Posterior vena cava (tissue), 2 donors: ENCODE measurements at places on chromosomes 4 and X.

DNA sequence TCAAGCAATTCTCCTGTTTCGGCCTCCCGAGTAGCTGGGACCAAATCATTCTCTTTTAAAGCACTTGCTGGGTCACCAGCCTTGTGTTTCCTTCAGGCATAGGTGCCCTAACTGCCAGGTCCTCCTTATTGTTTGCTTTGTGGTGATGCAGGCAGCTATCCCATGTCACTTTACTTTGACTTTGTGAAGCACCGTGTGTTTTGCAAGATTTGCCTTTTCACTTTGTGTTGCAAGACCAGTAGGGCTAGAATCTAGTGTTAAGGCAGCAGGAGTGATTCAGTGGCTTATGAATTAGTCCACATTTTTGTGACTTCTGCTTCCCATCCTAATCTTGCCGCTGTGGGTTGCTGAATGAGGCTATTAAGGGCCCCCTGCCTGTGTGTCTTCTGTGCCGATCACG lies 20.2 kb downstream of the SYAP1 start:
- DNase-seq = no peak

- DNase-seq = no peak
These were observed 109.6 kb upstream of the FTHL17 start for GRCh38 chrX:31181377-31182000.

GRCh38 chrX:52995987-52996331 lies 37.6 kb upstream of the FAM156A start:
- no peak for DNase-seq

DNA sequence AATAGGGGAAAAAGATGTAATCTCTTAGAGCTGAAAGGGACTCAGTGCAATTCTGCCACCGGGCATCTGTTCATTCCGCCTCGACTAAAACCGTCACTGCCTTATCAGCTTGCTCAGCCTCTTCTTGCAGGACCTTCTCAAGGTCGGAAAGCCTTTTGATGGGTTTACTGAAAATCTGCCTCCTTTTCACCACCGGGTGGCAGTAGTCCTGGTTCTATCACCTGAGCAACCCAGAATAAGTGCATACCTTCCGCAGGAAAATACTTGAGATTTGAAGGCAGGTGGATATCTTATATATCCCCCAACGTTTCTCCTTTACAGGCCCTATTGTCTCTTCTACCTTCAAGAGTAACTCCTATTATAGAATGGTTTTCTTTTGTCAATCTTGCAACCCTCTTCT lies 103.4 kb upstream of the PAK3 start:
- DNase-seq = no peak

- no peak for DNase-seq
These were observed 46.0 kb upstream of the MGST2 start for GRCh38 chr4:139619644-139620043.

DNA sequence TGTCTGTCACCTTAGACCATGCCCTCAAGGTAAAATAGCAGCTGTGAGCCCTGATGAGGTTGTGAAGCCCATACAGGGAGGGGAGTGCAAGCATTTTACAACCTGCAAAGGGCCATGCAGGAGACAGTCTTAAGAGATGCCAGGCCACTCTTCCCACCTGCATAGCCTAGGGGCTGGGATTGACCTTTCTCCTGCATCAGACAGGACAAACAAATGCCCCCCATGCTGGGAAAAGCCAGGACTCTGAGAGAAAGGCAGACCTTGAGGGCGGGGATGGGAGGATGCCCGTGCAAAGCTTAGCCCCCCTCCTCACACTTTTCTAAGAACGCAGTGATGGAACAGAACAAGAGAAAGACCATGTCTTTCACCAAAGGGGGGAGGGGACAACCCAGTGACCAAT lies 137.9 kb upstream of the MAMLD1 start:
- no peak for DNase-seq

DNA sequence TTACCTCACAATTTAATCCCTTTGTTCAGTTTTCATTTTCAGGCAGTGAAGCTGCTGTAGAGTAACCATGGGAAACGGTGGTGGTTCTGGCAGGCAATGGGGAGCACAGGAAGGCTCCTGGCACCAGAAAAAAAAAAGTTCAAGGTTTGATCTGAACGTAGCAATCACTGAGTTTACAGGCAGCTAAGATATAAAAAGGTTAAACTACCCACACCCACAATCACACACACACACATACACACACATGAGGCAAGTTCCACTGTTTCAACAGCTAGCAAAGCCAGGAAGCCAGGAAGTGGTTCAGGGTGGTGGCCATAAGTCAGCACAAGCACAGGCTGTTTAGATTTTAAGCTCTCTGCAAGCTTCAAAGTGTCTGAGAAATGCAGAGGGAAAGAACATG lies at the start of gene SULT1B1:
Gene SULT1B1, minus strand, starts transcription at position 166 of the 400 bp plus-strand sequence. CDS start 5,403 bp downstream, outside the sequence.
- no peak for DNase-seq

GRCh38 chrX:54248309-54248708 lies 65.3 kb upstream of the FAM120C start:
- no peak for DNase-seq

DNA sequence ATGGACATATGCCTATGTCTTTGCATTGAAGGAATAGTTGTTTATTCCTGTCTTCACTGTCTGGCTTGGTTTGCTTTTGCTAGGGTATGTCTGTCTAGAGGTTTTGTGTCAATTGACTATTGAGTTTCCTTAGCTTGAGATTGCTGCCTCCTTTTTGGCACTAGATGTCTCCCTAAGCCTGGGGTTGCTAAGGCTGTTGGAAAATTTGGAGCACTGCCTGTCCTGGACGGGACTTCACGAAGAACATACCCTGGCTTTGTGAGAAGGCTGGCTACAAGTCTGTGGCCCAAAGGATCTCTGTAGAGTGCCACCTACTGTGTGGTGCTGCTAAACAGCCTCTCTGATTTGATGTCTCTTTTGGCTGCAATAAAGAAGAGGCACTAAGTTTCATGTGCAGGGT lies 183.8 kb upstream of the NUDT10 start:
- no peak for DNase-seq

GRCh38 chr4:7070729-7071511 lies 3.1 kb upstream of the GRPEL1 start:
- peak; percentile 93 for DNase-seq

DNA sequence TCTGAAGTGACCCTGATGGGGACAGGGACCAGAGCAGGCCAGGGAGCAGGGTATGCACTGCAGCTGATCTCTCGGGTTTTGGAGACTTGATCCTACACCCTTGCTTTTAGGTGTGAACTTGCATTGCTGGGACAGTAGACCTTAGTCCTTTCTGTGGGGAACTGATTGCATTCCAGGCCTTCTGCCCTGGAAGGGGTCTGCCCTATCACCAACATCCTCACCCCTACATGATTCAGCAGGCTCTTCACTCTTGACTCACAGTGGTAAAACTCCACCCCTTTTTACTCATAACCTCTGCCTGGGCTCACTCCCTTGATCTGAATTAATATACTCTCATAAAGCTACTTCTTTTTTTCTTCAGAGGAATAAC lies 6.6 kb upstream of the DDX60L start:
- no peak for DNase-seq

DNA sequence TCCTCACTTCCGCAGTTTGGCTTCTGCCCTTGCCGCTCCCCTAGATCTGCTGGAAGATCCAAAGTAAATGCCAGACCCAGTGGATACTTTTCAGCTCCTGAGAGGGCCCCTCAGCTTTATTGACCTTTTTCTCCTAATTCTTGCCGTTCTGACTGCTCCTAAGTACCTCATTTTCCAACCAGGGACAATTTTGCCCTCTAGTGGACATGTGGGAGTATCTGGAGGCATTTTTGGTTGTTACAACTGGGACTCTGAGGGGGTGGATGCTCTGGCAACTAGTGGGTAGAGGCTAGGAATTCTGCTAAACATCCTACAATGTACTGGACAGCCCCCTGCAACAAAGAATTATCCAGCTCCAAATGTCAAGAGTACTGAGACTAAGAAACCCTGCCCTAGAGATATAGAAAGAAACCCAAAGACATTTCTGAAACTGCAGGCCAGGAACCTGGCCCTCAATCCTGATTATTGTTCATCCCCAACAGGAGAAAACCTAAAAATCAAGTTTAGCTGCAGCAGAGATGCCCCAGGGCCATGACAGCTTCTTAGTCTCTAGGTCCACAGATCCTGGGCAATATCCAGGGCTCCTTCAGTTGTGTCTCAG lies 3.4 kb downstream of the TEX13B start:
- no peak for DNase-seq

GRCh38 chr4:31678356-31678755 lies 958.2 kb downstream of the PCDH7 start:
- no peak for DNase-seq

DNA sequence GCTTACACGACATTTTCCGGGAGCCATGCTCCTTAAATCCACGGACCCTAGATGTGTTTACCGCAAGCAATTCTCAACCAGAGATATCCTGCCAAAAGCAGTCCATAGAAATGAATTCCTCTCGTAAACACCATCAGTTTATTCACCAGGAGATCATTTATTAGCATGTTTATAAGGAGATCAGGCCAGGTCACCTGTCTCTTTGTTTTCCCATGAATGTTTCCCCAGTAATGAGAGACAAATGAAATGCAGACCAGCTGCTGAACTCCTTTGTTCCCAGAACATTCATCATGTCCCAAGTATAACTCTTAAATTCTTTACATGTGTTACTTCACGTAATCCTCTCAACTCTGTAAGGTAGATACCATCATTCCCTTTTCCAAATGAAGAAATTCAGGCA lies 137.1 kb downstream of the DDX53 start:
- DNase-seq = no peak

DNA sequence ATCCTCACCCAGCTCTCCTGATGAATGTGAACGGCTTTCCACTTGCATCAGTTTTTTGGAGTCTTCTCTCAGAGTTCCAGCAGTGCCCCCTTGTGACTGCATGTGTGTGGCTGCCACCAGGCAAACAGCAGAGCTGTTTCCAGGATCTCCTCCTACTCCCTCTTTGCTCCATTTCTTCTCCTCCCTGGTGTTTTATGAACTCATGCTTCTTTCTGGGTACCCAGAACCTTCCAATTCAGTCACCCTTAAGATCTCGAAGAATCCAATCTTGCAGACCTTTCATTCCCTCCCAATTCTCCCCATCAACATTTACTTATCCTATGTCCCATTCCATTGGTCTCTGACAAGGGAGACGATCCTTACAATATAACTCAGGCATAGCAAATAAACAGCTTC lies 6.8 kb upstream of the TCEANC start:
- DNase-seq = peak; percentile 83

- no peak for DNase-seq
These were observed 196.8 kb upstream of the FAT1 start for GRCh38 chr4:186920483-186920882.

- DNase-seq = no peak
These were observed 42.2 kb upstream of the SMIM10 start for GRCh38 chrX:134948333-134949241.

GRCh38 chr4:102437111-102437510 lies 64.0 kb upstream of the NFKB1 start:
- DNase-seq = no peak

DNA sequence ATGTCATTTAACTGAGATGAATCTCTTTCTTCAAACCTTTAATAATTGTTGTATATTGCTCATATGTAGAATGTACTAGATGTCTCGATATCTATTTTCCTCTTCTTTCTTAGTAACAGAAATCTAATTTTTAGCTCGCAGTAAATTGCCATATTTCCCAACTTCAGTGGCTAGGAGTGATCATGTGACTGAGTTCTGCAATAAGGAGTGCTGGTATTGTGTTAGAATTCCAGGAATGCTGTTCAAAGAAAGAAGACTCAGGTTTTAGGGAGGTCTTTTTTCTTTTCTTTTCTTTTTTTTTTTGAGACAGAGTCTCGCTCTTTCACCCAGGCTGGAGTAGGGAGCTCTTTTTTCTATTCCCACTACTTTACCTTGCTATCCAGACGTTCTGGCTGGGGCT lies 81.7 kb downstream of the SLC10A7 start:
- DNase-seq = no peak

DNA sequence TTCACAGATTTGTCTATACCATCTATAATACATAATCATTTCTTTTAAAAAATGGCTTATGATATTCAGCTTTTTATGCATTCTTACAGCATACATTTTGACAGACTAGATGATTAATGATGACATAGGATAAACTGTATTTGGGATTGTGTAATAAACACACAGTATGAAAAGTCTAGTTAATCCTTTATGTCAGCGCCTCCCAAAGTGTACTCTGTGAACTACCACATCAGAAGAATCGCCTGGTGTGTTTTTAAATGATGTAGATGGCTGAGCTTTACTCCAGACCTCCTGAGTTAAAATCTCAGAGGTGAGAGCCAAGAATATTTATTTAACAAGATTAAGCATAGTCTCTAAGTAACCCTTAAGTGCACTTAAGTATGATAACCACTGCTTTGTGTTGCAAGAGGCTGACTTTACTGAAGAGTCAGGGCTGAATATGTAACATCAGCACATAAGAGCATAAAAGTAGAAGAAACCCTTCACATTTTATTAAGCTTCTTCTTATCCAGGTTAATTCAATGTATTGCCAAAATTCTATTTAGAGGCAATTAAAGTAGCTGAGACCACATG lies 104.2 kb downstream of the ANK2 start:
- no peak for DNase-seq

DNA sequence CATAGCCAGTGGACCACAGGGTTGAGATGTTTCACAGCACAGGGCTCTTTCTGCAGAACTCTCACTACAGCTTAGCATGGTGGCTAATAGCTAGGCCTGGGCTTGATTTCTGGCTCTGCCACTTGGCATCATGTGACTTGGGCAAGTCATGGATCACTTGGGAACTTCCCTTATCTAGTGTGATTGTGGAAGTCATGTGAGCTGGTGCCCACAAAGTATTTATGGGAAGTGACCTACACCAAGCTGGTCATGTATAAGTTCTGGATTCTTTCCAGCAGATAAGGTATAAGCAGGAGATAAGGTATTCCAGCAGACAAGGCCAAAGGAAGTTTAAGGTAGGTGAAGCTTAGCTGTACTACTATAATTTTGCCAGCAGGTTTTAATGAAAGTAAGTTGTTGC lies 61.0 kb downstream of the REELD1 start:
- DNase-seq = no peak

DNA sequence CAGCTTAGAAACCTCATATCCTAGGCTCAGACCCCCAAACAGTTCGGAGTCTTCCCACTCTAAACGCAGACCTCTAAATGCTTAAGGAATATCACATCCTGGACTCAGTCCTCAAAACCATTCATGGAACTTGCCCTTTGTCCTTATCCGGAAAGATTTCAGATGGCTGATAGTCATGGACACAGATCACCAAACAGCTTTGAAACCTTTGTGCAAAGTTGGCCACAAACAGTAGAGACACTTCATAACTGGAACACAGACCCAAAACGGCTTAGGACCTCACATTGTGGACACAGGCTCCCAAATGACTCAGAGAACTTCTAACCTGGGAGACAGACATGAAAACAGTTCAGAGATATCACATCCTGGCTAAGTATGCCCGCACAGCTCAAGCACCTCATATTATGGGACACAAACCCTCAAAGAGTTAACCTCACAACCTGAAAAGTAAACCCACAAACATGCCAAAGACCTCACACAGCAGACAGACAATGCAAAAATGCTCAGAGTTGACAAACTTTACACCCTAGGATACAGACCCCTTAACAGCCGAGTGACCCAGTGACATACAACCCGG lies 15.5 kb downstream of the SUV39H1 start:
- DNase-seq = no peak
